ENCODE measurements at places on chromosomes 3 and 15.
A peak's percentile ranks its signal among the peaks of the same experiment; 100 is the strongest.

DNA sequence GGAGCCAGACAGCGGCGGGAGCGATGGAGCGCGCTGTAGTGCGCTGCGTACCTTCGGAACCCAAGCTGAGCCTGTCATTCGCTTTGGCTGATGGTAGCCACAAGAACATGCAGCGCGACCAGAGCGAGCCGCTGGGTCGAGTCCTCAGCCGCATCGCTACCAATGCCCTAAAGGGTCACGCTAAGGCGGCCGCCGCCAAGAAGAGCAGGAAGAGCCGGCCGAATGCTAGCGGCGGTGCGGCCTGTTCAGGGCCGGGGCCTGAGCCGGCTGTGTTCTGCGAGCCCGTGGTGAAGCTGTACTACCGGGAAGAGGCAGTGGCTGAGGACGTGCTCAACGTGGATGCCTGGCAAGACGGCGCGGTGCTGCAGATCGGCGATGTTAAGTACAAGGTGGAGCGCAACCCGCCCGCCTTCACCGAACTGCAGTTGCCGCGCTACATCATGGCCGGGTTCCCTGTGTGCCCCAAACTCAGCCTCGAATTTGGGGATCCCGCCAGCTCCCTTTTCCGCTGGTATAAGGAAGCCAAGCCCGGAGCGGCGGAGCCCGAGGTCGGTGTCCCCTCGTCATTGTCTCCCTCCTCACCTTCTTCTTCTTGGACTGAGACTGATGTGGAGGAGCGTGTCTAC lies 498 bp downstream of the PDE12 start:
- H3K27ac ChIP-seq: no peak overlapping the region
- DNase-seq: peak; percentile 41
- H3K27me3 ChIP-seq: peaks cover 4% of the 10 kb centered on the region
- H3K36me3 ChIP-seq: peaks cover 5% of the 10 kb centered on the region
- H3K4me3 ChIP-seq: peak overlapping the region; percentile 91
- peaks cover 15% of the 10 kb centered on the region for H3K4me1 ChIP-seq

DNA sequence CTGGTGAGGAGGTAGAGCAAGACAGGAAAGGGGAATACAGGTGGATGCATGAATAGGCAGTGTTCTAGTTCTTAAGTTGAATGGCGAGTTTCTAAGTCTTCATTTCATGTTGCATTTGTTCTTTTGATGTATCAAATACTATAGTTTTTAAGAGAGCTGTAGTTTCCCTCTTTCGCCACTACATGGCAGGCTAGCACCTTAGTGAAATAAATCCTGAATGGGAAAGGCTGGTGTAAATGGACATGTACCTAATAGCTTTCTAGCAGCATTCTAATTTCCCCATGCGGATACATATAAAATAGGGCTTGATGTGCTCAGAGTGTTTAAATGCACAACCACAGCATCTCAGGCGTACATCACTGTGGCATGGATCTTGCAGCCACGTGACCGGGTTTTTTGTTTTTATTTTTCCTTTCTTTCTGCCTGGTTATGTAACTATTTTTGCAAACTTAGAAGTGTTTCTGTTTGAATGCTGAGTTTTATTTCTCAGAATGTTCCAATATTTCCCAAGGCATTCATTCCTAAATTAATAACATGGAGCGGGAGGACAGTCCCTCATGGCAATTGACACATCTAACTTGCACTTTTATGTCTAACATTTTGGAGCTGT lies 23.5 kb upstream of the CLN6 start:
- no peaks in the 10 kb centered on the region for H3K36me3 ChIP-seq
- no peak overlapping the region for H3K4me3 ChIP-seq
- no peaks in the 10 kb centered on the region for H3K27me3 ChIP-seq
- no peaks in the 10 kb centered on the region for H3K4me1 ChIP-seq
- DNase-seq: peak; percentile 38

GRCh38 chr3:120622870-120623726 lies 27.0 kb downstream of the NDUFB4 start:
- H3K4me1 ChIP-seq: no peaks in the 10 kb centered on the region
- H3K27ac ChIP-seq: peak overlapping the region; percentile 67
- DNase-seq: no peak
- H3K4me3 ChIP-seq: peak overlapping the region; percentile 56
- H3K27me3 ChIP-seq: peaks cover 5% of the 10 kb centered on the region

GRCh38 chr3:30302027-30302426 lies 304.4 kb upstream of the TGFBR2 start:
- H3K4me1 ChIP-seq: peaks cover 23% of the 10 kb centered on the region
- no peak overlapping the region for H3K27ac ChIP-seq
- H3K27me3 ChIP-seq: peaks cover 3% of the 10 kb centered on the region
- no peak for DNase-seq
- H3K4me3 ChIP-seq: no peak overlapping the region

DNA sequence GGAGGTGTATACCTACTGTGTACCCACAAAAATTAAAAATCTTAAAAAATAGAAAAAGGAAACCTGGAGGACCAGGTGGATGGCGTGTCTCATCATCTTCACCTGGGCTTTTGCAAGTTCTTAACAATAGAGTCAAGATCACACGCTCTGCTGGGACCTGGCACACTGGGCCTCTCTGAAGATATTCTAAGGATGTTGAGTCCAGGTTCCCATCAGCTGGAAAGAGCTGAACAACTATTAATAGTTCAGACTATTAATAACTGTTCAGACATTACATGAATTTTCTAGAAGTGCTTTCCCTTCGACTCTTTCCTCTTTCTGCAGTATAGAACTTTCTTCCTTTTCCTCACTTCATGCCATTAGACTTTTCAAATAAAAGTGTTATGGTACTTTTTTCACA lies 320.2 kb upstream of the IL12A start:
- H3K36me3 ChIP-seq: no peaks in the 10 kb centered on the region
- H3K4me3 ChIP-seq: no peak overlapping the region
- no peak overlapping the region for H3K27ac ChIP-seq
- H3K27me3 ChIP-seq: peaks cover 2% of the 10 kb centered on the region

- no peak overlapping the region for H3K4me3 ChIP-seq
- no peaks in the 10 kb centered on the region for H3K36me3 ChIP-seq
- H3K4me1 ChIP-seq: no peaks in the 10 kb centered on the region
- H3K27me3 ChIP-seq: no peaks in the 10 kb centered on the region
- H3K27ac ChIP-seq: no peak overlapping the region
These were observed 386.3 kb upstream of the EPHA6 start for GRCh38 chr3:96428097-96428496.

DNA sequence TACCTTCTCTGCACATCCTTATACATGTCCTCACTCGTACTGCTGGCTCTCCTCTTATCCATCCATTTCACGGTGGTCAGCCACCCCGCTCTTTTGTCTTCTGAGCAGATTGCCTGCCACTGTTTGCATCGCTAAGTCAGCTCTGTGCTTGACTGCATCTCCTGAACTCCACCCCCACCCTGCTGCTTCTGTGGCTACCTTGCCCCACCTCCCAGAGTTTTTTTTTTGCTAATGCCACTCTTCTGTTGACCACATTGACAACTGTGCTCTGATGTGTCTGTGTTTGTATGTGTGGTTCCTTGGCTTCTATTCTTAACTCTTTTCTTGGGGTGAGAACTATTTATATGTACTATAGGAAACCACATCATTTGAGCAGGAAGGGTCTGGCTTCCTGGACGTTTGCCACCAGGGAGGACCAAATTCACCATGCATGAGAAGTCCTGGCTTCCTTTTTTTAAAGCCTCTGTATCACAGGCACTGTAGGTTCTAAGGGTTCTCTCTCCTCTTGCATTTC lies 12.8 kb upstream of the MTMR10 start:
- H3K27ac ChIP-seq: peak overlapping the region; percentile 28
- H3K36me3 ChIP-seq: no peaks in the 10 kb centered on the region
- H3K27me3 ChIP-seq: no peaks in the 10 kb centered on the region
- no peak overlapping the region for H3K4me3 ChIP-seq
- peaks cover 8% of the 10 kb centered on the region for H3K4me1 ChIP-seq
- peak; percentile 14 for DNase-seq

DNA sequence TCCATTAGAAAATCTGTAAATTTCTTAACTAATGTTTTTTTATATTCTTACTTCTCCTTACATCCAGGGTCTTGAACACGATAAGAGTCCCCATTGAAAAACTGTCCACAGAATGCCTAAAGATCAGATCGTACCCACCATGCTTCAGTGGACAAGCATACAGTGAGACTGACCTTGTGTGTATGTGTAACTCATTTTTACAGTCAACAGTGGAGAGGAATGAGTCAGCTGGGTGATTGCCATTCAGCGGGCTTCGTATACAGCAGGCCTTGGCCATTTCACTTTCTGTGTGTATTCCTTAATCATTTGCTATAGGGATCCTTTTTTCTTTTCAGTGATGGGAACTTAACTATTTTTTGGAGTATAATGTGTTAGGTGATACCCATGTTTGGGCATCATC lies 10.6 kb downstream of the PARP14 start:
- no peaks in the 10 kb centered on the region for H3K4me1 ChIP-seq
- H3K4me3 ChIP-seq: no peak overlapping the region
- H3K27ac ChIP-seq: no peak overlapping the region

GRCh38 chr3:159208050-159208449 lies 406.2 kb downstream of the MFSD1 start:
- H3K27me3 ChIP-seq: peaks cover 4% of the 10 kb centered on the region
- H3K4me1 ChIP-seq: no peaks in the 10 kb centered on the region
- DNase-seq: no peak
- peaks cover 4% of the 10 kb centered on the region for H3K36me3 ChIP-seq

- no peak for DNase-seq
- H3K27me3 ChIP-seq: peaks cover 21% of the 10 kb centered on the region
- peak overlapping the region; percentile 85 for H3K4me3 ChIP-seq
- no peak overlapping the region for H3K27ac ChIP-seq
- peaks cover 4% of the 10 kb centered on the region for H3K4me1 ChIP-seq
These were observed 156.7 kb downstream of the KLF13 start for GRCh38 chr15:31483053-31483985.

DNA sequence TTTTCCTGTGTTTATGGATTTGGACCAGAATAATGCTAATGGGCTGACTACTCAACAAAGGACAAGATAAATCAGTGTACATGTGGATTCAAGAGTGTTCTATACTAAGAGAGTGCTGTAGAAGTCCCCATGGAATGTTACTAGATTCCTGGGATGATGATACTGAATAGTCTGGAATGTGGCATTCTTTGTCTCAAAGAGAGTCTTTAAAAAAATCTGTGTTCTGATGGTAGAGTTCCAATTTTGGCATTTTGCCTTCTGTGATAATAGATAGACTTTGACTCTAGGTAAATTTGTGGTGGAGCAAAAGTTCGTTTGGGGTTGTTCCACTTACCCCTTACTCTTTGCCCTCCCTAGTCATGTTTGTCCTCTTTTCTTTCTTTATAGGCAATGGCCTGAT lies 43.7 kb downstream of the NMD3 start:
- no peak for DNase-seq
- H3K27me3 ChIP-seq: peaks cover 1% of the 10 kb centered on the region
- H3K4me1 ChIP-seq: no peaks in the 10 kb centered on the region

DNA sequence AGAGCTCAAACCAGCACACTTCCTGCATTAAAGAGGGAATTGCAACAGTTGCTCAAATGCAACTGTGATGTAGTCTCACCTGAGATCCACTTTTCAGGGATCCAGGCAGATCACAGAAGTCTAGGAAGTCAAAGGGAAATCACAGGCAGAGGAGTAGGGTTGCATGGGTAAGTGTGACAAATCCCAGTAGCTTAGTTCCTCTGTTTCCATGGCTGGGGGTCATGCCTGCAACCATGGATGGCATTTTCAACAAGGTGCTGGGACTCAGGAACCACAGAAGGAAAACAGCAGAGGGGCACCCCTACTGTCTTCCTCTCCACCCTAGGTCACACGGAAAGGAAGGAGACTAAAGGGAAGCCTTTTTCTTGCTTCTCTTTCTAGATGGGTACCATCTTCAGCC lies 36.5 kb upstream of the ARNT2 start:
- no peak overlapping the region for H3K4me3 ChIP-seq
- no peak for DNase-seq
- H3K4me1 ChIP-seq: no peaks in the 10 kb centered on the region
- peaks cover 5% of the 10 kb centered on the region for H3K36me3 ChIP-seq
- no peak overlapping the region for H3K27ac ChIP-seq
- no peaks in the 10 kb centered on the region for H3K27me3 ChIP-seq

- no peaks in the 10 kb centered on the region for H3K4me1 ChIP-seq
- H3K4me3 ChIP-seq: no peak overlapping the region
- DNase-seq: no peak
These were observed 159.4 kb downstream of the PCCB start for GRCh38 chr3:136409549-136409948.

DNA sequence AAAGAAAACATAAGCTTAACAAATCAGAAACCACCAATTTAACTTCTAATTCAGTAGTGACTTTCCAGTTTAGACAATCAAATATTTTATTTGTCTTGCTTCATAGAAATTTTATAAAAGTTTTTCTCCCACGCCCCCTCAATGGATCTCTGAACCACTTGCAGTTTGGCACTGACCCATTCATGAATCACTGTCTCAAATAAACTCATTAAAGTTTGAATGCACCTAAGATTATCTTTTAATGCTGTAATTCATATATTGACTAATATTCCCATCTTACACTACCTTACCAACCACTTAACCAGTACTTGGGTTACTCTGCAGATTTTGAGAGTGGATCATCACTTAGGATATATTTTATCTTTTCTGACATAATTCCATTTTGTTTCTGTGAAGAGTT lies 880.2 kb downstream of the OTOL1 start:
- no peak for DNase-seq
- H3K27ac ChIP-seq: no peak overlapping the region
- H3K4me1 ChIP-seq: no peaks in the 10 kb centered on the region

- no peak for DNase-seq
- H3K36me3 ChIP-seq: no peaks in the 10 kb centered on the region
- no peak overlapping the region for H3K4me3 ChIP-seq
- H3K4me1 ChIP-seq: peaks cover 2% of the 10 kb centered on the region
These were observed 53.7 kb upstream of the GYG1 start for GRCh38 chr3:148937467-148938255.

DNA sequence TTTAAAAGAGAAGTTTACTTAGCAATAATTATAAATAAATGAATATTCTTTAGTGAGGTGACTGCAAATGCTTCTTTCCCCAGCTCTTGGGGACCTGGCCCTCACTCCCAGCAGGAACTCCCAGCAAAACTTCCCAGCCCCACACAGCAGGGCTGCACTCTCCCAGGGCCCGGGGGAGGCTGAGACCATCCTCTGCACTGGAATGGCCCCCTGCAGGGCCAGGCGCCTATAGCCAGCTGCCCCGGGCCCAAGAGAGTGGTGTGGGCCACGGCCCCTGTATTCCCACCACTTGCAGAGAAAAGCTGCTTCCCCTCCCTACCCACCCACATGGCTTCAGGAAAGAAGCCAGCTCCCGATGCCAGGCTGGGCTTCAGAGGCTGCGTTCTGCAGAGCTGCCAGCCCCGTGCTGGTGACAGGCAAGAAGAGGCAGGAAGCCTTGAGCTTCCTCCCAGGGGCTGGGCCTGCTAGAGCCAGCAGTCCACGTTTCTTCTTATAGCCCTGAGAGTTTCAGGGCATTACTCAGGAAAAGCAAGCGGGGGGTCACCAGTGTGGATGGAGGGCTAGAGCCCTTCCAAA lies 20.0 kb downstream of the IDH2 start:
- H3K27me3 ChIP-seq: peaks cover 7% of the 10 kb centered on the region
- peak overlapping the region; percentile 48 for H3K27ac ChIP-seq
- DNase-seq: peak; percentile 37
- H3K4me1 ChIP-seq: peaks cover 25% of the 10 kb centered on the region

Measured in endothelial cell (in vitro differentiated cells).